Stimulated activated CD4-positive, alpha-beta T cell treated with anti-CD3 and anti-CD28 coated beads, Interleukin-4, amount 100 ng/mL, for 1 hour (primary cell): ENCODE measurements at places on chromosomes 5 and 9.

GRCh38 chr5:165565911-165566310 lies 2060.5 kb downstream of the MAT2B start:
- DNase-seq = no peak

DNA sequence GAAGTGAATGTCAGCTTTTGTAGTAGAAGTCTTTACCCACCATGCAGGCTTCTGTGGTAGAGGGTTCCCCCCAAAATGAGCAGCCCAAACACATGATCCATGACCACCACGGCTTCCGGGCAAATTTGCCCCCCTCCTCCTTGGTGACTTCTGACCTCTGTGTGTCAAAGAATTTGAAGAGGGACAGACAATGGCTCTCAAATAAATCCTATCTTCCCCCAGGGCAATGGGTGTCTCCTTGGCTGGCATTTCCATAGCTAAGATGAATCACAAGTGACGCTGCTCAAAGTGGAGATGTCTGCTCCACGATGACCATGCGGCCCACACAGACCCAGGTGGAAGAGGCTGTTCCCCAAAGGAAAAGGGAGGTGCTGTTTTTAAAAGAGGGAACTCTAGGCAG lies 30.2 kb upstream of the BOD1 start:
- DNase-seq = no peak

DNA sequence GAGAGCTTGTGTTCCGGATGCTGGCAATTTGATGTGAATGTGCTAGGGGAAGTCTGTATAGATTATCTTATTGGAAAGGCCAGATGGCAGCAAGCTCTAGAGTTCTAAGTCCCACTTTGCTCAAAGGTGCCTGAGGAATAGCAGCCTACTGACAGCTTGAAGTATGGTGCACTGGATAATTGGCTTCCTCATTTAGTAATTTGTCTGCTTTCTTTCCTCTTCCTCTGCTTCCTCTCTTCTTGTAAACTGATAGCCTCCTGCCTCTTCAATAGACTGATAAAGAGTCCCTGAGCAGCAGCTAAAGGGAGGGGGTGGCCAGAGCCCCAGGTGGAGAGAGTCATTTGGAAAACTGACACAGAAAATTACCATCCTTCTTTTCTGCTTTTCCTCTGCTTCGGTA lies 177.3 kb downstream of the FGF1 start:
- no peak for DNase-seq

DNA sequence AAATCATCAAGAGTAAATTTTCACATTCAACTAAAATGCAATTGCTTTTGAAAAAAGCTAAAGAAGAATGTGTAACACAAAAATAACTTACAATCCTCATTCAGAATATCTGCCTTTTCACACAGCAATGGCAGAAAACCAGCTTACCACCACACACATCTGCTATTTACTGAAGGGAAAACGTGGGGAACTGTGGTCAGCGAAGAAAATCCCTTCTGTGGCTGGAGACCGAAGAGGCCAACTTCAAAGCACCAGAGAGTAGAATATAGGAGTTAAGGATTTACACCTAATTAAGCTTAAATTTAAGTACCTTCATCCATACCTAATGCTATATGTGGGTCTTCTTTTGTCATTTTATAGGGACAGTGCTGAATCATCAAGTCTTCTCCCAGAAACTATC lies 339.6 kb downstream of the DEPDC1B start:
- no peak for DNase-seq

- DNase-seq = no peak
These were observed 55.4 kb downstream of the CDC14B start for GRCh38 chr9:96564217-96564616.

DNA sequence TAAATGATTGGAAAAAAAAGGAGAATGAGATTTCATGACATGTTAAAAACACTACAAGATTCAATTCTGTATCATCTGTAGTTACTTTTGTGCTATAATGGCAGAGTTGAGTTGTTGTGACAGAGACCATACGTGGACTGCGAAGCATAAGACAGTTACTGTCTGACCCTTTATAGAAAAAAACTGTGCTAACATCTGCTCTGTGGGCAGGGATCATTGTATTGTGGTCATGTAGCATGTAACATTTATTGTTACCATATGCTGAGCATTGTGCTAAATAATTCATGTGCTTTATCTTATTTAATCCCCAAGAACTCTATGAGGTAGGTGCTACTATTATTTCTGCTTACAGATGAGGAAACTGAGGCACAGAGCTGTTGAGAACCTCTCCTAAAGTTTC lies 147.3 kb upstream of the HMHB1 start:
- no peak for DNase-seq

- no peak for DNase-seq
These were observed 65.6 kb downstream of the PSD2 start for GRCh38 chr5:139861021-139861888.

GRCh38 chr5:151682751-151683331 lies 3.9 kb downstream of the SPARC start:
- no peak for DNase-seq

DNA sequence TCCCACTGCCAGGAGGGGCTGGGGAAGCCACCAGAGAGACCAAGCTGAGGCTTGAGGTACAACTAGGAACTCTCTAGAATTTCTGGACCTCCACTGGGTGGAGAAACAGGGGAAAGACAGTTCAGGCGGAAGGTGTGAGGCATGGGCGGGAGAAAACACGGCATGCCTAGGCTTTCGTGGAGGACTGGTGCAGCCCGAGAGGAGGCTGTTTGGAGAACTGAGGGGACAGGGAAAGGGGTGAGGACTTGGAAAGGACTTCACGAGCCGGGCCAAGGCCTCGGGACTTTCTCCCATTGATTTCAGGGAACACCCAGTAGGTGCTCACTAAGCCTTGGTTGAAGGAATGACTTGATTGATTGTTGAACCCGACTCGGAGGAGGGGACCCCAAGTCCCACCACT lies 9.5 kb upstream of the ADGRD2 start:
- DNase-seq = no peak

DNA sequence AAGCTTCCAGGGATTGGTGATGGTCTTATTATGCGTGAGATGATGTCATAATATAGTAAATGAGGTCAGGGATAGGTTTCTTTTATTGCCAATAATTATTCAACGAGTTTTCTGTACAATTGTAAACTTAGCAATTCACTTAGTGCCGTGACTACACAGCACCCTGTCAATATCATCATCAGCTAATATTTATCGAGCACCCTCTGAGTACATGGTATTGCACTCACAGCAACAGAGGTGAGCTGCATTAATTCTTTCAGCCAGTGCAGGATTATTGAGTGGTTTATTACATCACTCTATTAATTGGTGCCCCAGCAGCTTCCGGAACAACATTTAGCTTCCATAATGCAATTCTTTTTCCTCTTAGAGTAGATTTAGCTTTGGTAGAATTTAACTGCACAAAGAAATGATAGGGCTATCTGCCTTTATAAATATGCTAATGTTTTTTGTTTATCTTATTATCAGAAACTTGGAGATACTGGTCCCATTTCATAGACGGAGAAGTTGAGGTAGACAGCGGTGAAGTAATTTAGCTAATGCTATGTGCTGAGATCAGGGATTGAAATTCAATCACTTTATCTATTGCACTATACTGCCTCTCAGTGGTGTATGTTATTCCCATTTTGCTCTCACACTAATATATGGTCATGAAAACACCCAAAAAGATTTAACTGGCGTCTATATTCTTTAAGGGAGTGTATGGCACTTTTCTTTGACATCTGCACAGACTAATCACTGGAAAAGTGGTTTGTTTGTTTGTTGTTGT lies 726.1 kb upstream of the WWC1 start:
- DNase-seq = no peak

- no peak for DNase-seq
These were observed 363.4 kb upstream of the SLC30A5 start for GRCh38 chr5:68730220-68730978.

- no peak for DNase-seq
These were observed 97.5 kb upstream of the ARAP3 start for GRCh38 chr5:141779503-141779973.

DNA sequence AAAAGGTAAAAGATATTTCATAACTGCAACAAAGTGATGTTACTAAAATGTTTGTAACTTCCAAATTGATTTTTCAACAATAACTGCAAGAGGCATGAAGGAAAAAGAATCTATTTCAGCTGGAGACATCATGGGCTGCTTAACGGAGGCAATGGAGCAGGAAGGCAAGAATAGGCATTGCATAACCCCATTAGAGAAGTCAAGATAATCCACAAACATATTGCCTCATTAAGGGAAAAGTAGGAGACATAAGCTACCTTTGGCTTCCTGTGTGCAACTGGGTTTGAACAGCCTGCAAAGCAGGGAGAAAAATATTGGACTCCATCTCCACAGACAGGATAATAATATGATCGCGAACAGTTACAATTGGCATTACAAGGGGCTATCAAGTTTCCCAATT lies 46.7 kb downstream of the SLCO4C1 start:
- DNase-seq = no peak

- DNase-seq = no peak
These were observed 1063.2 kb upstream of the ACO1 start for GRCh38 chr9:31321256-31321655.

GRCh38 chr5:5140479-5141338 lies 579 bp downstream of the ADAMTS16 start:
- no peak for DNase-seq

GRCh38 chr5:27267209-27267824 lies 228.9 kb upstream of the CDH9 start:
- no peak for DNase-seq

GRCh38 chr5:1747079-1747802 lies 52.4 kb downstream of the MRPL36 start:
- DNase-seq = no peak

DNA sequence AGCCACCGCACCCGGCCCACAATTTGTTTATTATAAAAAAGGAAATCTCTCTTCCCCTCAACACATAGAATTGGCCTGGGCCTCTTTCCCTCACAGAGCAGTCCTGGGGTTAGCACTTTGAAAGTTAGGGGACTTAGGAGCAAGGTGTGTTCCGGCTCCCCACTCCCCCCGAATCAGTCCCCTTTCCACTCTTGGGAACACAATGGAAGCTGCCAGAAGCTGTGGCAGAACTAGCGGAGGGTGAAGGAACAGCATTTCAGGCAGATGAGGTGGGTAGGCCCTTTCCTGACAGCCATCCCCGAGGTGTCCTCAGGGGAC lies 16.4 kb upstream of the C5orf47 start:
- no peak for DNase-seq

DNA sequence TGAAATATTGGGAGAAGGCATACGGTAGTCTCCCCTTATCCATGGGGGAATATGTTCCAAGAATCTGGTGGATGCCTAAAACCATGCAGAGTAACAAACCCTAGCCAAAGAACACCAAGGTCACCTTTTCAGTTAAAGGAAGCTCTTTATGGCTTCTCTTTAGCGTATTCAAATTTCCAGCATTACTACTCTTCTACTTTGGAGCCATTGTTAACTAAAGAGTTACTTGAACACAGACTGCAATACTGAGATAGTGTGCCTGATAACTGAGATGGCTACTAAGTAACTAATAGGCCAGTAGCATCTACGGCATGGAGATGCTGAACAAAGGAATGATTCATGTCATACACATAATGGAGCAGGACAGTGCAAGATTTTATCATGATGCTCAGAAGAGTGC lies 84.5 kb upstream of the SPEF2 start:
- no peak for DNase-seq

GRCh38 chr9:3241290-3241689 lies 284.5 kb downstream of the RFX3 start:
- DNase-seq = no peak

- no peak for DNase-seq
These were observed 102.9 kb downstream of the C9orf152 start for GRCh38 chr9:110105107-110105506.
